ENCODE measurements at places on chromosomes 13 and 19.
A peak's percentile ranks its signal among the peaks of the same experiment; 100 is the strongest.

GRCh38 chr13:36919171-36919832, 736 bp downstream of the SMAD9 start:
- peak; percentile 86 for DNase-seq

DNA sequence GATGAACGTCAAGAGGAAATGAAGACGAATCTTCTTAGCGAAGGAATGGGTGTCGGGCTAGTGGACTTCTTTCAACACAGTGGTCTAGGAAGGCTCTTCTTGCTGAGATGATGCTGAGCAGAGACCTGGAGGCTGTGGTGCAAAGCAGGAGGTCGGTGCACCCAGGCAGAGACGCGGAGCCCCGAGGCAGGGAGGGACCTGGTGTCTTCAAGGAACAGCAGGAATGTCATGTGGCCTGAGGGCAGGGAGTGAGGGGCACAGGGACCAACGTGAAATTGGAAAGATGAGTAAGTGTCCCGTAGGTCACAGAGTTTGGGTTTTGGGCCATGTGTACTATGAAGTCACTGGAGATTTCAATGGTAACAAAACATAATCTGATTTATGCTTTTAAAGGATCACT, 11.4 kb upstream of the CDC42EP5 start:
- DNase-seq: no peak

GRCh38 chr13:40153516-40153915, 498.1 kb downstream of the COG6 start:
- DNase-seq: no peak

- peak; percentile 99 for DNase-seq
Observed at GRCh38 chr13:112885782-112886268, 83.2 kb upstream of the MCF2L start.

- no peak for DNase-seq
Observed at GRCh38 chr19:2548966-2549365, 73.0 kb downstream of the GADD45B start.

- peak; percentile 92 for DNase-seq
Observed at GRCh38 chr13:22061806-22062391, 391.0 kb downstream of the FGF9 start.

- no peak for DNase-seq
Observed at GRCh38 chr19:29515233-29515619, 10.6 kb upstream of the VSTM2B start.

DNA sequence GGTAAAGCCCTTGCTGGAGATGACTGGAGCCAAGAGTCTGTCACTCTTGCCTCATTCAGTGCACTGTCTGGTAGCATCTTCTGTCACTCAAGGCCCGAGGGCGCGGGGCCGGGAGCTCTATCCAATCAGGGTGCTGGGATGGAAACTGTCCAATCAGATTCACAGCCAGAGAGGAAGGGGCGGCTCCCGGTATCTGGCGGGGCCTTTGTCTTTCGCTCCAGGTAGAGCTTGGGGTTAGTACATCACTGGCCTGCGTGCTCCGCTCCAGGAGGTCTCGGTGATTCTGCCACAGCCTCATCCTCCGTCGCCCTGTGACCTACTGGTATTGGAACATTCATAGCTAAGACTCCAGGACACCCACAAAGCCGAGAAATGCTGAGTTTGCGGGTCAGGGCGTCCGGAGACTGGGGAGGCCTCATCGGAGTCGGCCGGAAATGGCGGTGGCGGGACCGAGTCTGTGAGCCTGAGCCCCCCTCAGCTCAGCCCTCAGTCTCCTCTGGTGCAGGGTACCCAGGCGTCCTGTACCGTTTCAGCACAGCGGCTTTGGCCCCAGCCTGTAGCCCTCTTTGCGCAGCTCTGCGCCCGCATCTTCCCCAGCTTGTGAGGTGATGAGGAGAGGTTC, 20.6 kb upstream of the ZNF430 start:
- peak; percentile 60 for DNase-seq

GRCh38 chr19:49340069-49340864, 5.1 kb downstream of the CD37 start:
- peak; percentile 55 for DNase-seq

- DNase-seq: peak; percentile 82
Observed at GRCh38 chr13:78841358-78841963, 182.5 kb upstream of the OBI1 start.

DNA sequence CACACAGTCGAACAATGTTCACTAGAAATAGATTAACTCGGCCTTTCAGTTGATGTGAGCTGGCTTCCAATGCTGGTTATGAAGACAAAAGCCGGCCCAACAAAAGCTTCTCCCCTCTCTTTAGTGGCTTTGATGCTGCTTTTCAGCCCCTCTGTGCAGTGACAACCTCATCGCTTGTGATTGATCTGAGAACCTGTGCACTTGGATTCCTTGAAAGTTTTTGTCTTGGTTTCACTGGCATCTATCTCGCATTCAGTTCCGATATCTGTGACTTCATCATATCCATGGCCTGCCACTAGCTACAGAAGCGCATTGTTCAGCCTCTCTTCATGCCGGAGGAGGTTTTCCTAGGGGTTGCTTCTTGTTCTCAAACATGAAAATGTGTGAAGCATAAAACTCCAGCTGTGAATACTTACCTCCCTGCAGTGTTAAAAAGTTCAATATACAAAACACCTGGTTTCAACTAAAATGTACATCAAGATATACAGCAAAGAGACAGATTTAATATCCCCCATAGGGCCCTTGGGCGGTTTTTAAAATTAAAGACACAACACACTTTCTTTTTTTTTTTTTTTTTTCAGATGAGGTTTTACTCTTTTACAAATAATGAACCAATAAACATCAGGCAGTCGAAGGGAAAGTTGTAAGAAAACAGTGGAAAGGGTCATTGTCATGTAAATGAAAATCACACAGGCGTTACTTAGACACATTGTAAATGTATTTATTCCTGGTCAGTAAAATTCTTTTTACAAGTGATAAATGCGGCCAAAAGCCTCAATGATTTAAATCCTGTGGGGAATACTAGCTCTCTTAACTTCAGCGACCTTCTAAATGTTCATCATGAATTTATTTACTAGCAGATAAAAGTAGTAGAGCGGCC, 1252.8 kb downstream of the EFNB2 start:
- no peak for DNase-seq

DNA sequence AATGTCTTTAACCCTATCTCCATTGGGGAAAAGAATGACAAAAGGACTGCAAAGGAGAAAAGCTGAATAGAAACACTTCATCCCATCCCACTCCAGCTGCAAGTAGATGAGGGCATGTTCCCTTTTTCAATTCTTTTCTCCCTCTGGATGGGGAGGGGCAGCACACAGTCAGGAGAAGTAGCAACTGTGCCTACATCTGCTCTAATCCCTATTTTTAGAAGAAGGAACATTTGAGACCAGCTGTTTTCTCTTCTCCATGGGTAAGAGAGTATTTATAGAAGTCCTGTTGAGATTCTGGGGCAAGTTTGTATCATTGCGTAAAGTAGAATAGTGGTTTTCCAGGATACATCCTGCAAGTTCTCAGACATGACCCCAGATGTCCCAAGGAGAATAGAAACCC, 9.3 kb upstream of the GTF3A start:
- DNase-seq: no peak

- no peak for DNase-seq
Observed at GRCh38 chr13:33868343-33868994, 50.5 kb downstream of the RFC3 start.

DNA sequence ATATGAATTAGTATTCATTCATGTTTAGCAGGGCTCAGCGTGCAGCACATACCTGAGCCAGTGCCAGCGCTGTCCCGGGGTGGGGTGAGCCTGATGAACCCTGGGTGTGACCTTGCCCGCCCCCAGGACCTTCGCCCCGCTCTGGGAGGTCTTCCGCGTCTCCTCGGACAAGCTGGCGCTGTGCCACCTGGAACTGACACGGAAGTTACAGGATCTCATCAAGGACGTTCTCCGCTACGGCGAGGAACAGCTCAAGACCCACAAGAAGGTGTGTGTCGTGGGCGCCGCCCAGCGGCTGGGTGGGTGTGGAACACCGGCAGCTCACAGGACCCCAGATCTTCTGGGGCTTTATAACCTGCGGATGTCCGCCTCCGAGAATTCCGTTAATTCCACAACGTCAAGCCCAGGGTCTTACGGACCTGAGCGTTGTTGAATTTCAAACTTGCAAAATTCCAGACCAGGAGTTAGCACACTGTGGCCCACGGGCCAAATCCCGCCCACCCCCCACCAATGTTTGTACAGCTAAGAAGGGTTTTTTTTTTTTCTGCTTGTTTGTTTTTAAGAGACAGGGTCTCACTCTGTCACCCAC, 15.4 kb downstream of the FCHO1 start:
- peak; percentile 92 for DNase-seq

- no peak for DNase-seq
Observed at GRCh38 chr19:40565910-40566495, 10.7 kb upstream of the SHKBP1 start.

DNA sequence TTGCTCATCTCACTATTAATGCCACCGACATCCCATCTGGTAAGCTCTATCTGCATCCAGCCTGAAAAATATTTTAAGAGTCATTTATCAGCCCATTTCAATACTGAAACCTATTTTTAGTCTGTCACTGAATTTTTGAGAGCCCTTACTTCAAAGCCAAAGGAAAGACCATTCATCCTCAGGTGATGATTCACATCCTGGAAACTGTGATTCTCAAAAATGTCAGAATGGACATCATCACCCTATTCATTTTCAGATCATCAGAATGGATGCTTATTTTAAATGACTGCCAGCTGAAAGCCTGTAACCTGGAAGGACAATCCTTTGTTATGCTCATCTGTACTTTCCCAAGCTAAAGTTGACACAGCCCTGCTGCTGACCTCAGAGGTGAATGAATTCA, 27.0 kb downstream of the TNFSF11 start:
- no peak for DNase-seq

- peak; percentile 47 for DNase-seq
Observed at GRCh38 chr13:105814219-105814901, 721.1 kb downstream of the EFNB2 start.

DNA sequence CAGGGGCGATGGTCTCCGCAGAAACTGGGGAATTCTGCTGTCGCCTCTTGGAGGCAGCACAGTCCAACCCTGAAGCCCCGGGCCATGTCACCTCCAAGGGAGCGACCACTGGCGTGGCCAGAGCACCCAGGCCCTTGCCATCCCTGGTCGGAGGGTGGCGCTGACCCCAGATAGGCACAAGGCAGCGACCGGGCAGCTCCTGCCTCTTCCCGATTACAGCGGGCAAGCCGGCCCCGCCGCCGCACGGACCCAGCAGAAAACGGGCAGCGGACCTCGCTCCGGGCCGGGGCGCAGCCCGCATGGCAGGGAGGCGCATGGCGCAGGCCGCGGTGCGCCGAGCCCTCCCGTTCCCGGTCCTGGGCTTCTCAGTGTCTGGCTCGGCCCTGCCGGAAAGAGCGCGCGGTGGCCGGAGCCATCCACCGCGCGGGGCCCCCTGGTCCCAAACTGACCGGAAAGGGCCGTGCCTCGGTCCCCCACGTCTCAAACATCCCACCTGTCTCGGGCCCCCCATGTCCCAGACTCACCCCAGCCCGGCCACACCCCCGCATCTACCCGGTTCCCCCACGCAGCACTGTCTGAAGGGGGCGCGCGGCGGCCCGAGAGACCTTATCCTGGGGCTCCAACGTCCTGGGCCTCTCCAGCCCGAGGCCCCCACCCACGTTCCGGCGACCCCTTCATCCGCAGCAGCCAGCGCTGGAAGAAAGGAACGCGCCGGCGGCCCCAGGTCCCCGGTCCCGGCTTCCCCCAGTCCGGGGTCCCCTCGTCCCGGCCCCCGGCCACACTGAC, 727 bp downstream of the CERS1 start:
- peak; percentile 69 for DNase-seq

- peak; percentile 76 for DNase-seq
Observed at GRCh38 chr13:27919934-27920676, at the start of gene PDX1. Gene PDX1 (plus strand): TSS chr13:27920000. CDS start chr13:27920139, 139 bp downstream.

GRCh38 chr13:58587183-58587582, 955.6 kb downstream of the PCDH17 start:
- no peak for DNase-seq

- DNase-seq: no peak
Observed at GRCh38 chr19:3457528-3458228, 22.6 kb downstream of the SMIM24 start.

GRCh38 chr13:113464476-113464875, 11.2 kb upstream of the ADPRHL1 start:
- no peak for DNase-seq

- no peak for DNase-seq
Observed at GRCh38 chr13:108728370-108728769, 99.0 kb downstream of the MYO16 start.

DNA sequence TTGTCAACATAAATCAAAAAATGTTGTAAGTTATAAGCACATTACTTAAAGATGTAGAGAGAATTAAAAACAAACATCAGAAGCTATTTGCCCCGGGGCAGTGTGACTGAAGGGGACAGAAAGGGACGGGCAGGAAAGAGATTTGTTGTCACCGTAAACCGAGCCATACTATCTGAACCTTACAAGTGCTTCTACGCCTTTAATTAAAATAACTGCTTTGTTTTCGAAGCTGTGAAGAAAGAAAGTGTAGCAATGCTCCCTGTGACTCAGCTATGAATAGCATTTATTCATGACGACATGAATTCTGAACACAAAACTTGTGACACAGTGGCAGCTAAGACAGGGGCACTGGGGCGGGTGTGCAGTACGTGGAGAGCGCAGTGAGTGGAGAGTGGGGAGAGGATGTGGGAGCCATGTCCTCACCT, 30.0 kb downstream of the ZNF787 start:
- no peak for DNase-seq

GRCh38 chr13:105638426-105638825, 897.0 kb downstream of the EFNB2 start:
- no peak for DNase-seq

GRCh38 chr13:79070343-79070974, 335.6 kb downstream of the RBM26 start:
- DNase-seq: no peak

DNA sequence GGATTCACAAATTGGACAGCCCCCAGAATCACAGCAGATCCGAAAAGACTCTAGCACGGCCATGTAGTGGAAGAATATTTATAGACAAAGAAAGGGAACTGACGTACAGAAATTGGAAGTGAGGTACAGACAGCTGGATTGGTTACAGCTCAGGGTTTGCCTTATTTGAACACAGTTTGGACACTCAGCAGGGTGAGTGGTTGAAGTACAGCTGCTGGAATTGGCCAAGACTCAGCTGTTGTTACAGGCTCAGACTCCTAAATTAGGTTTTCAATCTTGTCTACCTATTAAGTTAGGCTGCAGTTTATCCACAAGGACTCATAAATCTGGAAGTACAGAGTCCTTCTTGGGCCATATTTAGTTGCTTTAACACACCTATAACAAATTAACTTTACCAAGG, 5.8 kb upstream of the CFAP97D2 start:
- DNase-seq: no peak

DNA sequence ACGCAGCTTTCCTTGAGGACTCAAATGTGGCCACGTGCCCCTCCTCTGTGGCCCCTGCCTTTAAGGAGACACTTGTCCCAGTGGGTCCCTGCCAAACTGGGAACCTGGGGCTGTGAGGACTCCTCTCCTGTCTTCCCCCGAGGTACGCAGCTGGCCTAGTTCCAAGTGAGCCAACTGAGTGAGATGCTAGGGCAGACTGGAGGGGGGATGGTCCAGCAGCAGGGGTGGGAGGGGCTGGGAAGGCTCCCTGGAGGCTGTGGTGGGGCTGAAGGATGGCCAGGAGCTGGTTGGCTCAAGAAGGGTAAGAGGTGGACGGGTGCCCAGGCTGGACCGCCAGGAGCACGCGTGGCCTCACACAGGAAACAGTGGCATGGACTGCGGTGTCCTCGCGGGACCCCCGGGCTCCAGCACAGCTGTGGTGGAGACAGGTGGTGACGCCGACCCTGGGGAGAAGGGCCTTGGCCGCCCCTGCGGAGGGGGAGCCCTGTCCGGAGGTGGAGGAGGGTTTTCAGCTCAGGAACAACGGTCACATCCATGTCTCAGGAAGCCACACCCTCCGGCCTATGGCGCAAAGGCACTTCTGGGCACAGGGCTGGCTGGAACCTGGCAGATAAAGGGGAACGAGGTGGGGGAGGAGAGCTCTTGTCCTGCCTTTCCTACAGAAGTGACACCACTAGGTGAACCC, 45.8 kb downstream of the MLLT1 start:
- peak; percentile 34 for DNase-seq

Measured in NCI-H69 (cell line).